ENCODE measurements at places on chromosomes 11 and 22.

- DNase-seq = peak; percentile 21
These were observed 839 bp downstream of the CEP164 start for GRCh38 chr11:117328375-117329010.

GRCh38 chr11:124930799-124931198 lies 5.0 kb downstream of the HEPACAM start:
- DNase-seq = no peak

DNA sequence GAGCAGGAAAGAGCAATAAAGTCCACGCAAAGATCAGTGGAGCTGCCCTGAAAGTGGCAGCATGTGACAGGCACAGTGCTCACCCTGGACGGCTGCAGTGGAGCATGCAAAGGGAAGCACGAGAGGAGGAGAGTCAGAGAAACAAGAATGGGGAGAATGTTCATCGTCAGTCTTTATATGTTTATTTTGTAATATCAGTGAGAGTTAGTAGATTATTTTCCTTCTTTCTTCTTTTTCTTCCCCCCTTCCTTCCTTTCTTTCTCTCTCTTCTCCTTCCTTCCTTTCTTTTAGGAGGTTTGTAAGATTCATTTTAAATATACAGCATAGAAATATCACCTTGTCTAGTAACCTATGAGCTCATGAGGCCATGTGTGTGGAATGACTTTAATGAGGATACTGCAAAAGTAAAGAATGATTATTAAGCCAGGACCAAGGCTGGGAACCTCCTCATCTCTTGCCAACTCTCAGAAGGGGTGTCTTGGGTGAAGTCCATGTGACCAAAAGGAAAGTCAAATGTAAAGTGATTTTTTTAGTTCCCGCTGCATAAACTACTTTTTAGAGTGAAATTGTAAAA lies 321.1 kb downstream of the AASDHPPT start:
- no peak for DNase-seq

DNA sequence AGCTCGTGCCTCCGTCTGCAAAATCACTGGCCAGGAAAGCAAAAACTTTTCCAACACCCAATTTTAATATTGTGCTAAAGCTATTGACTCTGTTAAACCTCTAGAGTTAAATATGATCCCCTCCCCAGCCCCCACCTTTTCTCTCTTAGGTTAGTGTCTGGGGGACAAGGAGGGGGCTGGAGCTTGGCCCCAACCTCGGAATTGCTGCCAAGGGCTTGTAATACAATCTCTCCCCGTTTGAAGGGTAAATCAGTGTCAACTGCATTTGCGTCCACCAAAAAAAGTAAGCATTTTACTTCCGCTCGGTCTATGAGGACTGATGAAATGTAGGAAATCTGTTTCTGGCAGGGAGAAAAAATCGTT lies at the start of gene GAS2:
Gene GAS2 (plus strand): TSS at position 287 of the 363 bp plus-strand sequence. CDS start 8,259 bp downstream, outside the sequence.
- DNase-seq = no peak

Measured in suppressor macrophage (primary cell).